Activated CD4-positive, alpha-beta T cell treated with anti-CD3 and anti-CD28 coated beads, Interleukin-2, amount 10 ng/mL, durations not matched to agents 7 days and 5 days (primary cell): ENCODE measurements at places on chromosomes 12 and 14. TPM values are rescaled to one million over a fixed set of nuclear protein-coding genes. Genes with fewer than 3 reads are reported as not detected.

- H3K4me1 ChIP-seq, result peaks cover 5% of the 10 kb centered on the region
- no peak for DNase-seq
- H3K27ac ChIP-seq, result no peak overlapping the region
- no peaks in the 10 kb centered on the region for H3K27me3 ChIP-seq
- H3K36me3 ChIP-seq, result no peaks in the 10 kb centered on the region
These were observed 16.4 kb upstream of the CACNA2D4 start for GRCh38 chr12:1934831-1935230.

DNA sequence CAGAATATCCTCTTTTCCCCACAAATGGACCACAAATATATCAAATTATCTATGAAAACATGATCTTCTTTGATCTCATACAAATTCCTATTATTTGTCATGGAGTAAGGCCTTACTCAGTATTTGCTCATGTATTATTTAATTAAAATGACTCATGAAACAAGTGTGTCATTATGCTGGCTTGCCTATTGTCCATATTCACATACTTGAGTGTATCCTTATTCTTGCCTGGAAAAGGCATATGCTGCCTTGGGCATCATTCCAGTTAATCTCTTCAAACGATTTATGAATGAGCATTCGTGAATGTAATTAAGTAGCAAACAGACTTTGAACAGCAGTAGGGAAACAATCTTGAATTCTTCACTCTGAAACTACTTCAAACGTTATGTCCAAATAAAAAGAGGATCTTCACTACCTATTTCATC is 22.6 kb upstream of the SNRPF start:
- DNase-seq, result no peak
- H3K36me3 ChIP-seq, result no peaks in the 10 kb centered on the region
- H3K4me3 ChIP-seq, result no peak overlapping the region
- peaks cover 29% of the 10 kb centered on the region for H3K27me3 ChIP-seq
- H3K27ac ChIP-seq, result no peak overlapping the region

DNA sequence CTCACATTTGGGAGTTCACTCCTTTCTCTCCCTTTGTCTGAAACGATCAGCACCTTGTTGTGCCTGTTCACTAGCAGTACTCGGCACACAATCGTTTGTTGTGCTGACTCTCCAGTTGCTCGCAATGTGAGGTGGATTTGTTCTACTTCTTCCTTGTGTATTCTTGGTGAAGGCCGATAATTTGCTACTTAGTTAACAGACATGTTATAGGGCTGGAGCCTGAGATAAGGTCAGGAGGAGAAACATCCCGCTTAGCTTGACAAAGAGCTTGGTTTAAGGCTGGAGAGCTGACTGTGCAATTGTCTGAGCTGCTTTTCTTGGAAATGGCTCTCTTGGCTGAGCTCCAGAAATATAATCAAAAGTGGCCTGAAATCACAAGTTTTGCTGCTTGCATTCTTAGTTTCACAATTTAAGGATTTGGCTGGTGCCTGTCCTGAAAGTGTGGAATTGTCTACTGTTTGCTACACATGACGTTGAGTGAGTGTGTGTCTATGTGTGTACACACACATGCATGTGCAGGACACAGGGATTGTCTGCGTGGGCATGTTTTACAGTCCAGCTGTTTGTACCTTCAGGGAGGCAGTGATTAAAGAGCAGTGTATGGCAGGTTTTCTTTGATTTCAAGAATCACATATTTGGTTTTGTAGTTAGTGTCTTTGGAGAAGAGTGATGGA is 77.7 kb downstream of the ARF6 start:
- no peaks in the 10 kb centered on the region for H3K27me3 ChIP-seq
- H3K4me3 ChIP-seq, result peak overlapping the region; percentile 66
- peaks cover 68% of the 10 kb centered on the region for H3K4me1 ChIP-seq
- DNase-seq, result peak; percentile 20
- H3K36me3 ChIP-seq, result peaks cover 2% of the 10 kb centered on the region

DNA sequence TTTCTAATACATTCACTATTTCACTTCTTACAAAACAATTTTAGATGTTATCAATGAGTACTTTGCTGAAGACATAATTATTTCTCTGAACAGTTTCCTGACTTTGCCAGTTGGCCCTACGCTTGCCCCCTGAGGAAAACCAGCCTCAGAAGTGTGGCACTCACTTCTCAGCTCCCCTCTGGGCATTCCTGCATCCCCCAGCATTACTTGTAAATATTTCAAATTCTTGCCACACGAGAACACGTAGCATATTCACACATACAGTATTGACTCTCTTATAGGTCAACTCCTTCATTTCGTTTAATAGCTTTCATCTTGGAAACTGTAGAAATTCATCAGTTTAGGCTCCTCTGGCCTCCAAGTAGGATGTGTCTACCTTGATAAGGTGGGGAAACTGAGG is 65.2 kb downstream of the OTX2 start:
- H3K27ac ChIP-seq, result no peak overlapping the region
- peaks cover 8% of the 10 kb centered on the region for H3K27me3 ChIP-seq
- no peaks in the 10 kb centered on the region for H3K36me3 ChIP-seq
- H3K4me1 ChIP-seq, result no peaks in the 10 kb centered on the region
- H3K4me3 ChIP-seq, result no peak overlapping the region

DNA sequence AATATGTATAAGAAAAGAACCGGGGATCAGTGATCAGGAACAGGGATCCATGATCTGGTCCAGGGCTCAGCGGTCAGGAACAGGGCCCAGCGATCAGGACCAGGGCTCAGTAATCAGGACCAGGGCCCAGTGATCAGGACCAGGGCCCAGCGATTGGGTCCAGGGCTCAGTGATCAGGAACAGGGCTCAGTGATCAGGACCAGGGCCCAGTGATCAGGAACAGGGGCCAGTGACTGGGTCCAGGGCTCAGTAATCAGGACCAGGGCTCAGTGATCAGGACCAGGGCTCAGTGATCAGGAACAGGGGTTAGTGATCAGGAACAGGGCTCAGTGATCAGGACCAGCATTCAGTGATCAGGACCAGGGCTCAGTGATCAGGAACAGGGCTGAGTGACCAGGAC is 56.3 kb downstream of the TMEM121 start:
- H3K36me3 ChIP-seq, result no peaks in the 10 kb centered on the region
- no peak overlapping the region for H3K27ac ChIP-seq
- DNase-seq, result no peak
- no peak overlapping the region for H3K4me3 ChIP-seq
- no peaks in the 10 kb centered on the region for H3K4me1 ChIP-seq

DNA sequence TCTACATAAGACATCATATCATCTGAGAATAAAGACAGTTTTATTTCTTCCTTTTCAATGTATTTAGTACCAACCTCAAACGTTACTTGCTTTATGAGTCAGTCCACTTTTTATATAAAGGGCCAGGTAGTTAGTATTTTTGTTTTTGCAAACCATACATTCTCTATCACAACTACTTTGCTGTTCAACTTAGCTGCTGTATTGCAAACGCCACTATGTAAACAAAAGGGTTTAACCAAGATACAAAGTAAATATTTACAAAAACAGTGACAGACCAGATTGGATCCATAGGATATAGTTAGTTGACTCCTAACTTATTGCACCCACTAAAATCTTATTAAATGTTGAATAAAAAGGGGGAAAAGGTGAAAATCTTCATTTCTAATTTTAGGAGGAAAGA is 87.7 kb upstream of the FOXG1 start:
- H3K4me1 ChIP-seq, result no peaks in the 10 kb centered on the region
- no peaks in the 10 kb centered on the region for H3K27me3 ChIP-seq
- H3K27ac ChIP-seq, result no peak overlapping the region
- no peaks in the 10 kb centered on the region for H3K36me3 ChIP-seq

DNA sequence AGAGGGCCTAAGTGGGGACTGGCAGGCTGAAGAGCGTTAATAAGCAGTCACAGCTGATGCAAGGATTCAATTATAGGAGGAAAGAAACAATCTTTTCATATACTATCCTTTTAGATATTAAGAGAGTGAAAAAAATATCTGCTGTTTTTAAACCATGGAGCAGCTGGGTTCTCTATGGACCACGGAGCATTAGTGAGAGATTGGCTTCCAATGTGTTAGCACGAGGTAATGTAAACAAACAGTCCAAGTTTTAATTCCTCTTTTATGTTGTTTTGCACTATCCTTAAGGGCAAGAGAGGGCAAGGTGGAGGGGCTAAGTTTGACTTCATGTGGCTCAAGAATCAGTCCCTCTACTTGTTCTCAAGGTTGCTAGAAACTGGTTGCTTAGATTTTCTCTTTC is 30.9 kb downstream of the CDKN1B start:
- H3K36me3 ChIP-seq, result peaks cover 62% of the 10 kb centered on the region
- H3K27me3 ChIP-seq, result no peaks in the 10 kb centered on the region
- DNase-seq, result no peak
- H3K4me3 ChIP-seq, result no peak overlapping the region
- no peak overlapping the region for H3K27ac ChIP-seq

DNA sequence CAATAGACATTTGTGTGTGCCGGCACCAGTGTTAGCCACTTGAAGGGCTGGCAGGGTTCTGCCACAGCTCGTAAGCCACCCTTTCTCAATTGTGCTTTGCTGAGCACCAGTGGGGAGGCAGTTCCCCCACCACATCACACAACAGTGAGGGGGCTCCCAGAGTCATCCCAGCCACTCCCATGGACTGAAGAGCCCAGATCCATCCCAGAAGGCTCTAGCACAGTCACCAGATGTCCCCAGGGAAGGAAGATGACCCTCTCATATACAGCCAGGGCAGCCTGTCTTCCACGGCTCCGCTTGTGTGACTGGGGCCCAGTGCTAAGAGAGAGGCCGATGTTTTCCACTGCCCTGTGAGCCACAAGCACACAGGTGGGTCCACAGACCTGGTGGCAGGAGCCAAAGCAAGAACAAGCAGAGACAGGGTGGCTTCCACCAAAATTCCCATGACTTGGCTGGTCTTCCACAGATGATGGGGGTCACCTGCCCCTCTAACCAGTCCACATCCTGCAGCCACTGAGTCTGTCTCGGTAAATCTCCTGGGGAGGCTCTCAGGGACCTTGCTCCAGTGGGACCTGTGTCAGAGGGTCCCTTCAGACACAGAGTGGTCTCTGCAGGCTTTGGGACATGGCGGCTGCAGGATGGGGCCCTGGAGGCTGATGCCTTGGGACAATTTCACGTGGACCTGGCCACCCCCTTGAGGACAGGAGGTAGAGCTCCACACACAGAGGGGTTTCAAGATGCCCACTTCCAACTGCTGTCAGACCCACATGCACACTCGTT is 71.9 kb upstream of the DDX11 start:
- no peak for DNase-seq
- no peak overlapping the region for H3K4me3 ChIP-seq
- H3K27ac ChIP-seq, result no peak overlapping the region
- H3K27me3 ChIP-seq, result peaks cover 3% of the 10 kb centered on the region

GRCh38 chr12:3624273-3624672 is 128.6 kb downstream of the CRACR2A start:
- peaks cover 34% of the 10 kb centered on the region for H3K36me3 ChIP-seq
- DNase-seq, result no peak
- H3K4me1 ChIP-seq, result peaks cover 7% of the 10 kb centered on the region
- no peak overlapping the region for H3K27ac ChIP-seq
- H3K4me3 ChIP-seq, result no peak overlapping the region

- H3K4me1 ChIP-seq, result no peaks in the 10 kb centered on the region
- H3K27ac ChIP-seq, result no peak overlapping the region
- no peaks in the 10 kb centered on the region for H3K27me3 ChIP-seq
These were observed 780.2 kb upstream of the TBX3 start for GRCh38 chr12:115464111-115464581.

GRCh38 chr12:40105265-40105514 is 691 bp downstream of the SLC2A13 start:
- peaks cover 30% of the 10 kb centered on the region for H3K4me1 ChIP-seq
- no peaks in the 10 kb centered on the region for H3K36me3 ChIP-seq
- H3K4me3 ChIP-seq, result peak overlapping the region; percentile 72

GRCh38 chr12:80485222-80485987 is 41.4 kb downstream of the PTPRQ start:
- H3K27me3 ChIP-seq, result no peaks in the 10 kb centered on the region
- H3K27ac ChIP-seq, result no peak overlapping the region
- no peak for DNase-seq
- H3K4me3 ChIP-seq, result no peak overlapping the region
- no peaks in the 10 kb centered on the region for H3K4me1 ChIP-seq

- no peak for DNase-seq
- peaks cover 54% of the 10 kb centered on the region for H3K36me3 ChIP-seq
- no peaks in the 10 kb centered on the region for H3K27me3 ChIP-seq
- no peak overlapping the region for H3K4me3 ChIP-seq
- no peak overlapping the region for H3K27ac ChIP-seq
These were observed 6.0 kb downstream of the STAT6 start for GRCh38 chr12:57105011-57105753.

DNA sequence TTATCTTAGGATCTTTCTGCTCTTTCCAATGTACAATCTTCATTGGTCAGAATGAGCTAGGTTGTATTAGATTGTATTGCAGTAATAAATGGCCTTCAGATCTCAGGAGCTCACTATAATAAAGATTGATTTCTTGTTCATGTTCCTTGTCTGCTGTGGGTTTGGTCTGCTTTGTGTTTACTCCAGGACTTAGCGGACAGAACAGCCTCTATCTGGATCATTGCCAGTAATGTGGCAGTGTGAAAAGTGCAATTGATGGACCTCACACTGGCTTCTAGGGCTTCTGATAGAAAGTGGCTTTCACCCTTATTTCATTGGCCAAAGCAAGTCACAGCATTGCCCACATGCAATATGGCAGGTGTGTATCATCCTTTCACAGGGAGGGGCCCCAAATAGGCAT is 81.2 kb downstream of the BTG1 start:
- peaks cover 8% of the 10 kb centered on the region for H3K36me3 ChIP-seq
- H3K27me3 ChIP-seq, result no peaks in the 10 kb centered on the region
- no peak overlapping the region for H3K4me3 ChIP-seq
- peaks cover 24% of the 10 kb centered on the region for H3K4me1 ChIP-seq

GRCh38 chr12:122989225-122989839 is 8.9 kb downstream of the ARL6IP4 start:
- H3K27me3 ChIP-seq, result no peaks in the 10 kb centered on the region
- peaks cover 4% of the 10 kb centered on the region for H3K36me3 ChIP-seq

GRCh38 chr12:2610358-2610757 is 184.4 kb upstream of the FKBP4 start:
- H3K27ac ChIP-seq, result no peak overlapping the region
- peaks cover 10% of the 10 kb centered on the region for H3K4me1 ChIP-seq
- no peak overlapping the region for H3K4me3 ChIP-seq

GRCh38 chr12:94561943-94562411 is 88.4 kb downstream of the TMCC3 start:
- no peak for DNase-seq
- H3K4me1 ChIP-seq, result no peaks in the 10 kb centered on the region
- H3K27ac ChIP-seq, result no peak overlapping the region
- no peaks in the 10 kb centered on the region for H3K36me3 ChIP-seq

DNA sequence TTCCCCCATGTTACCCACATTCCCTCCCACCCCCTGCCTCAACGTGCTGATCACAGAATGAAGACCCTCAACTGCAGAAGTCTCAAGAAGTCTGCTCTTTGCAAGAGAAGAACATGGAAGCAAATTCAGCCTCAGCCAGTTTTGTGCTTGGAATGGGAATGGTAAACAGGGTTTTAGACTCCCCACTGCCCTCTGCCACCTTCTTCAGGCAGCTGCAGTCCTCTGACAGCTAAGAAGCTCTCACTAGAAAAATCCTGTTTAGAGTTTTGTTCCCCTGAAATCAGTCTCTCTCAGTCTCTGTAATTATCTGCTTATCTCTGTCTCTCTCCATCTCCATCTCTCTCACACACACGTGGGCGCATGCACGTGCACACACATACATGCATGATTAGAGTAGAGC is 85.4 kb downstream of the CRACR2A start:
- peaks cover 35% of the 10 kb centered on the region for H3K36me3 ChIP-seq
- H3K27ac ChIP-seq, result no peak overlapping the region
- DNase-seq, result no peak
- no peak overlapping the region for H3K4me3 ChIP-seq

PRH2 gene
- total RNA-seq, result not detected

PRKD1 gene
- total RNA-seq, result not detected

KIF26A gene
- total RNA-seq, result 0.50 TPM

TEP1 gene
- 38.1 TPM for total RNA-seq

TXNRD1 gene
- total RNA-seq, result 80.9 TPM

SLC25A47 gene
- not detected for total RNA-seq
